ENCODE measurements at places on chromosomes 1 and 21.

DNA sequence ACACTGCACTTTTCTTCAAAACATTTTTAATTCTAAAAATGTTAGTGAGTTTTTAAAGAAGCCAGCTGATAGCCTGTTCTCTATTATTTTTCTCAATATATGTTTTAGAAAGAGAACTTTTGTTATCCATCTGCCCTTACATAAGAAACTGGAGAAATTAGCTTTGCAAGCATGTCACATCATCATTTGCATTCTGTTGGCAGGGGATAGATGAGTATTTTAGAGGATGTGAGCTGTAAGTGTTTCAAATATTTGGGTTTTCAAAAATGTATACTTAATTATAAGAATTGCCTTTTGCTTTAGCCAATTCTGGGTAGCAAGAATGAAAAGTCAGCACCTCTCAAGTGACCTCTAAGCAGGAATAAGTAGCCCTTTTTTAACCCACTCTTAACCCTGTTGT, 7.4 kb downstream of the NFIA start:
- DNase-seq: no peak

GRCh38 chr1:109630081-109630897, 10.7 kb downstream of the AMPD2 start:
- DNase-seq: no peak

- DNase-seq: no peak
These were observed 70.1 kb upstream of the GORAB start for GRCh38 chr1:170461762-170462384.

DNA sequence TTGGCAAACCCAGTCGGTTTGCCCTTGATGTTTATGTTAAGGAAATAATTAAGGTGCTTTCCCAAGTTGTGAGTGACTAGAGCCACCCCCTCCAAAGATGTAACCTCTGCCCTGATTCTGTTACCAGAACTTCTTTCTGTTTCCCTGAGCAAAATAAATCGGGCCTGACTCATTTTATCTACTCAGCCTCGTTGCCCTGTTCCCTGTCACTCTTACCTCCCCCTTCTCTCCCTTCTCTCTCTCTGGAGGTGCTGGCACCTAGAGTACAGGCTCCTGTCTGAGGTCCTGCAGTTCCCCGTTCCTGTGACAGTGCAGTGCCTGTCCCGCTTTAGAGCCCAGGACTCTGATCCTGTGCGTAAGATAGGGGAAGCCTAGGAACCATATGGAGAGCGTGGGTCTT, 35.4 kb downstream of the CXADR start:
- DNase-seq: no peak

- no peak for DNase-seq
These were observed 40.7 kb upstream of the EYA3 start for GRCh38 chr1:28129150-28129549.

GRCh38 chr1:14593302-14593701, 5.2 kb upstream of the KAZN start:
- no peak for DNase-seq

DNA sequence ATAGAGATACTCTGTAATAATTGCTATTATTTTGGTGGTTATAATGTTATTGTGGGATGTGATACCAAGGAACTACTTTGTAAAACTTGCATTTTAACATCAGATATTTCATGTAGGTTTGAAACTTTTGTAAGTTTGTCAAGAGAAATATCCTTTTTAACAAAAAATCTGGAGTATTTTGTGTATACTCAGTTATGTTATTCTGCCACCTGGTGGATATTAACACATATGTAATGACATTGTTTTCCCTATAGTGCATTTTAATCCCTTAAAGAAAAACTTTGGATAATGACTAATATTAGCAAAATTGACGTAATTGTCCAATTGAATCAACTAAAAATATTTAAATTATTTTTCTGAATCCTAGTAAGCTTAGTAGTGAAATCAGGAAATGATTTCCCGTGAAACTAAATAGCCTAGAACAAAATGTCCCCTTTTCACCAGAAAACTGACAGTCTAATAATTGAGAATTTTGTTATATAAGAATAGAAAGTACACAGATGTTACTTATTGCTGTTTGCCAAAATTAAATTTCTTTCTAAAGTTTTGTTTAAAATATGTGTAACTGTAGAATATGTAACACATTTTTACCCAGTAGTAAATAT, 39.6 kb downstream of the KCTD3 start:
- DNase-seq: no peak

DNA sequence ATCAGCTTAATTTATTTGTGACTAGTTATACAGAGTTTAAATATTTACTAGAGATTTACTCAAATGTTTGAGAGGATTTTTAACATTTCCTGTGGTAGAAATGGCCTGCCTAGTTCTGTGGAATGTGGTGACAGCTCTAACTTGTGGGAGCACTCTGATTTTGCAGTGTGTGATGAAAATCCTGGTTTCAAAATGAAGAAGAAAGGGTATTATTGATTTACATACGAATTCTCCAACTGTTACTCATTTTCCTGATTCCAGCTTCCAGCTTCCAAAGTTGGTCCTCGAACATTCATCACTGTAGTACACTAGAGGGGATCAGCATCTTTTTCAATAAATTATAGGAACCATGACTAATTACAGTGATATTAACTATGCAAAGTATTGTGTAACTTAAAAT, 462.7 kb upstream of the PKN2 start:
- DNase-seq: no peak

GRCh38 chr1:89598450-89599331, 34.2 kb upstream of the LRRC8C start:
- no peak for DNase-seq

GRCh38 chr21:19781881-19782652, 1216.1 kb upstream of the NCAM2 start:
- DNase-seq: no peak

DNA sequence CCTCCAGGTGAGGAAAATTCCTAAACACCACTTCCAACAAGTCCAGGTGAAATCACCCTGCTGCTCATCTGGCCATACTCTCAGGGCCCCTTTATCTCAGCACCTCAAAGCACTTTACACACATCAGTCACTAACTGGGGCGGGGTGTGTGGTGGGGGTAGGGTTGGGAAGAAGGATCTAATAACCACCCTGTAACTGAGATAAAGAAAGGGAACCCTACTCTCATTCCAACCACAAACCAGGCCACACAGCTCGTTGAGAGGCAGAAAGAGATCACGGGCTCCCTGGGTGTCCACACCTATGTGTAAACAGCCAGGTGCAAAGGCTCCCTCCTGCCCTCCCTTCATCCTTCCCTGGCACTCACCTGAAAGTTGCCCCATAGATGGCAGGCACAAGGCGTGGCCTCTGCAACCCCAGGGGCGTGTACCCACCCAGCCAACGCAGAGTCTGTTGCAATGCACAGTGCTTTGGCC, 20.4 kb downstream of the GPR161 start:
- no peak for DNase-seq

Data from stimulated activated CD4-positive, alpha-beta T cell treated with anti-CD3 and anti-CD28 coated beads, Interleukin-15, amount 100 ng/mL, for 48 hours (primary cell).